ENCODE measurements at places on chromosomes 1 and 21.

GRCh38 chr1:71364236-71364635, 283.4 kb upstream of the ZRANB2 start:
- DNase-seq = no peak

GRCh38 chr21:17428484-17428869, 84.4 kb upstream of the CXADR start:
- DNase-seq = no peak

DNA sequence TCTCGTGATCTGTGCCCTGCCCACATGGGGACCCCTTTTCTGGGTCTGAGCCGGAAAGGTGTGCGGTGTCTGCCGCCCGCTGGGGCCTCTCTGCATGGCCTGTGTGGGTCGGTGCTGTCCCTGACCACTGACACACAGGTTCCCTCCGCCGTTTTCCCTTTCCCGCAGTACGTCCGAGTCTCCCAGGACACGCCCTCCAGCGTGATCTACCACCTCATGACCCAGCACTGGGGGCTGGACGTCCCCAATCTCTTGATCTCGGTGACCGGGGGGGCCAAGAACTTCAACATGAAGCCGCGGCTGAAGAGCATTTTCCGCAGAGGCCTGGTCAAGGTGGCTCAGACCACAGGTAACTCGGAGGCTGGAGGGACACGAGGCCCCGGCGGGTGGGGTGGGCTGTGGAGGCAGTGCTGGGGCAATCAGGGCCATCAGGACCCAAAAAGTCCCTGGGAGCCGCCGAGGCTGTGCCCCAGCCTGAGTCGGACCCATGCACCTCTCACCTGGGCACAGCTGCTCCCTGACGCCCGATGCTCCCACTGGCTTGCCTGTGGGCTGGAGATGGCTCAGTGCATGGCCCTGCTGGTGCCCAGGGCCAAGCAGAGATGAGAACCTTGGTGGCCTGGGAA, 13.3 kb downstream of the TRPM2 start:
- DNase-seq = no peak

- no peak for DNase-seq
Observed at GRCh38 chr1:56527548-56528302, 51.6 kb downstream of the PLPP3 start.

DNA sequence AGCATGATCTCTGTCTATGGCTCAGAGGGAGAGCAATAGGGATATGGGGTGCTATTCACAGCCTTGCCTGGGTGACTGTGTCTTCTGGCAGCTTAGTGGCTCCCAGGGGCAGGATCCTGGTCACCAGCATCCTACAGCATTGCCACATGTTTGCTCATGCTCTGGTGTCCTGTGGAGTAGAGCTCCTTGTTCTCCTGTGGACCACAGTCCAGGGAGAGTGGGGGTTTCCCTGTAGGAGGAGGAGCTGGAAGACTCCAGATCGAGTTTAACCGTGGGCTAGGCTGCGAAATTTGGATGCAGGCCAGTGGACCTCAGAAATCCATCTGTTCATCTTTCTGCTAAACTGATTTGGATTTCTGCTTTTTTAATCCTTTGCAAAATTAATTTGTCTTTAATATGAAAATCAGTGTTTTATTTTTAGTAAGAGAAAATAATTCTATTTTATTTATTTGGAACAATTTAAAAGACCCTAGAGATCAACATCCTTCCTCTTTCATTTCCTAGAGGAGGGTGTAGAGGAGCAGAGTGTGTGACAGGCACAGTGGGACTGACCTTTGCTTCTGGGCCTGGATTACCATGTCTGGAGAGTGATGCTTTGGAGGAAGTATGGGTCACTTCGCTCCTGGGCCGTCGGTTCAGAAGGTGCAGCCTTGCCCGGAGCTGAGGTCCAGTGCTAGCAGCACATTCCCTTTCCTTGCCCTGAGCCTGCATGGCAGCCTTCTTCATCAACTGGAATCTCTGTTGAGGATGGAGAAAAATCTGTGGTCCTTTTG, 17.4 kb downstream of the ADARB1 start:
- no peak for DNase-seq

DNA sequence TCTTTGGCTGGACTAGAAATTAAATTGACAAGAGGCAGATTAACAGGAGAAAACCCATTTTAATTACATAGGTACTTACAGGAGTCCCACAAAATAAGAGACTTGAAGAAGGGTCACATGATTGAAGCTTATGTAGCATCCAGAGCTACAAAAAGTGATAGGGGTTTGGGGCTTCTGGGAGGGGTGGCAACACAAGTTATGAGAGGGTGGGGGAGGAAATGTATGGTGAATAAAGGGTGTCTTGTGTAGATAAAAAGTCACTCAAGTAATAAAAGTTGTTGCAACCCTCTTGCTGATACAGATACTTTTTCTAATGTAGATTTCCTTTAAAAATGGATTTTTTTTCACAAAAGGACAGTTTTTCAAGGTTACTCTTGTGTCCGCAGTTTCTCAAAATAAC, 24.0 kb downstream of the USP25 start:
- DNase-seq = no peak

GRCh38 chr1:2204415-2205190, 10.0 kb upstream of the FAAP20 start:
- DNase-seq = no peak

GRCh38 chr1:30816211-30817076, 58.9 kb upstream of the LAPTM5 start:
- DNase-seq = peak; percentile 40

GRCh38 chr1:162212713-162213112, 143.2 kb downstream of the NOS1AP start:
- DNase-seq = no peak

GRCh38 chr1:94160811-94161210, 39.9 kb upstream of the ABCA4 start:
- peak; percentile 50 for DNase-seq

DNA sequence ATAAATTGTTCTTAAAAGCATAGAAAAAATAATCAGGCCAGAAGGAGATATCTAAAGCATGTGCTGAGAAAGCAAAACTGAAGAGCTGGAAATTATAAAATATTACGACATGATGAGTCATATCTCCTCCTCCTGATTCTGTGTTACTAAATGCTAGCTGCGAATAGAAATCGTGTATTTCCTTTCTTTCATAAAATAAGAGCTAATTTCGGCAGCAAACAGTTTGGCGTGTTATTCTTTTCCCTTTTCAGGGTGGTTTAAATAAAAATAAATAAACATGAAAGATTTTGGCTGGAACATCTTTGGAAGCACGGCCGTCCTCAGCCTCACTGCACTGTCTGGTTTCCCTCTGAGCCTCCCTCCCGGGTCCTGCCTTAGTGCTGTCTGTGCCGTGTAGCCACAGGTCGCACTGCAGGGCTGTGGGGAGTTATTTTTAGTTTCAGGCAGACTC, 56.0 kb downstream of the ADARB1 start:
- DNase-seq = peak; percentile 52

GRCh38 chr1:186899577-186899976, 70.8 kb downstream of the PLA2G4A start:
- no peak for DNase-seq

- peak; percentile 68 for DNase-seq
Observed at GRCh38 chr1:151340870-151341754, 5.9 kb downstream of the RFX5 start.

- DNase-seq = no peak
Observed at GRCh38 chr1:114737314-114737849, 20.4 kb downstream of the CSDE1 start.

DNA sequence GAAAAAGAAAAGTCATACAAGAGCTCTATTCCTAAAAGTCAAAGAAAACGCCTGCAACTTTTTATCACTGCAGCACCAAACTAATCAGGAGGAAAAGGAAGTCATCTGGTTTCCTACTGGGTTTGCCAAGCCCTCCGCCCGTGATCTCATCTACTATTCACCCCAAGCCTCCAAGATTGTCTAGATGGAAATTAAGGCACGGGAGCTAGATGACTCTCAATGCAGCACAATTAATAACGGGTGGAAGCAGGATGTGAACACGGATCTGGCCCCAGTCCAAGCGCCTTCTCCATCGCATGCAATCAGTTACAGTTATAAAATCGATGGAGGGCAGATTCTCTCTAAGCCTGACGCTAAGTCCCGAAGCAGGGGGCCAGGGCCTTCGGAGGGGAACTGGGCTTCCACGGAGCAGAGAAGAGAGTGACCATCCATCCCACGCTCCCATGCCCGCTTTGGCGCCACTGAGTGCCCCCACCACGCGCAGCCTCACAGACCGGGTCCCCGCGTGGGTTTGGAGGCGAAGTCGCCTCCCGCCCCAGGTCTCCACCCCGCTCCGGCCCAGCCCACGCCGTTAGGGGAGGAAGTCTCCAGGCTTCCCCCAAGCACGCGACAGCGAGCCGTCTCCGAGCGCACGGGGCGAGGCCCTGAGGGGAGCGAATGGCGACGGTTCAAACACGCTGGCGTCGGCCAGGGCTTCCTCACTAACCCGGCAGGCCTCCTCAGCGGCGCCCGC, 1.8 kb downstream of the HSF2BP start:
- DNase-seq = no peak

DNA sequence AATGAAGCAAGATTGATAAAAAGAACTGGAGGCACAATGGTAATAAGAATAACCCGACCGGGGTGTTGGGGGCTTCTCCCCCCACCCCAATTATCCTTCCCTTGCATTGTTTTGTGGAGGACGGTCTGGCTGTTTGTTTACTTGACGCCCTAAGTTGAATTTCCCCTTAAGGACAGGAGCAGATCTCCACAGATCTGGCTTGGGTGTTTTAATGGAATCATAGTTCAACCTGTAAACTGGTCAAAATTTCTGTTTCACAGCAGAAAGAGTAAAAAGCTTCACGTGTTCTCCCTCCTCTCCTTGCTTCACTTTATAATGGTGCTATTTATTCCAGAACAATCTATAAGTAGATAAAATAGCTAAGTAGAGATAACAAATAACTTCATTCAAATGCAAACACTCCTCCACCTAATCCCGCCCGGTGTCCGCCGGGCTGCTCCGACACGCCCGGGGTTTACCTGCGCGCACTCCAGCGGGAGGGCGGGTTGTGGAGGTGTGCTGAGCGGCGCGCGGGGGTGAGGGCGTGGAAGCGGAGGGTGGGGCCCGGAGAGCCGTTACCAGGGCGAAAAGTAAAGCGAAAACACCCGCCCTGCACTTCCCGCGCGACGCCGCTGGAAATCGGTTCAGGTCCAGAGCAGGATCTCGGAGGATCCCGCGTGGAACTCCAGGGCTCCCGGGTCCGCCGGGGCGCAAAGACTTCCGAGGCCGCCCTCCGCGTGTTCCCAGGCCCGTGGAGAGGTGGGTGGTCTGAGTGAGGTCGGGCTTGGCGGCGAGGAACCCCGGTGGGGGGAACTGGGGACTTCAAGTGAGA, 2.0 kb upstream of the ATF3 start:
- no peak for DNase-seq

- DNase-seq = no peak
Observed at GRCh38 chr1:174556392-174556791, 108.6 kb downstream of the GPR52 start.

- peak; percentile 24 for DNase-seq
Observed at GRCh38 chr1:12745126-12745991, 641 bp upstream of the CFAP107 start.

- no peak for DNase-seq
Observed at GRCh38 chr1:28538286-28538685, 14.6 kb upstream of the TRNAU1AP start.

- no peak for DNase-seq
Observed at GRCh38 chr1:240649733-240650721, 38.1 kb upstream of the GREM2 start.

- DNase-seq = no peak
Observed at GRCh38 chr1:229406798-229407197, 27.1 kb downstream of the ACTA1 start.

DNA sequence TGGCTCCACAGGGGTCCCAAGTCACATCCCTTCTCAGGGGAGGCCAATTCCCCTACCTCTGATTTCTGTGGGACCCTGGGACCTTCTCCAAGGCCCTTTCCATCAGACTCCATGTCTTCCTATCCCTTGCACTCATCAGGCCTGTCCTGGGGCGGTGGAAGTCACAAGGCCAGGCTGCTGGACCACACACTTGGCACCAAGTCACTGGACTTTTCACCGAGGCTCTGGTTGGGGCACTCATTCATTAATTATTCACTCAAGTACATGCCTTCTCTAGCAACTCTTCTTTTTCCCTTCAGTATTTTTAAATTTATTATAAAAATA, 11.2 kb upstream of the FOXO6 start:
- no peak for DNase-seq

- no peak for DNase-seq
Observed at GRCh38 chr1:156104065-156104810, 10.3 kb upstream of the LMNA start.

GRCh38 chr1:198520524-198521254, 19.8 kb downstream of the ATP6V1G3 start:
- DNase-seq = no peak

- DNase-seq = no peak
Observed at GRCh38 chr1:3501856-3502640, 47.6 kb downstream of the ARHGEF16 start.

GRCh38 chr1:234148350-234148749, 224.9 kb upstream of the COA6 start:
- DNase-seq = no peak

GRCh38 chr1:165823552-165824268, 3.7 kb upstream of the UCK2 start:
- DNase-seq = no peak

DNA sequence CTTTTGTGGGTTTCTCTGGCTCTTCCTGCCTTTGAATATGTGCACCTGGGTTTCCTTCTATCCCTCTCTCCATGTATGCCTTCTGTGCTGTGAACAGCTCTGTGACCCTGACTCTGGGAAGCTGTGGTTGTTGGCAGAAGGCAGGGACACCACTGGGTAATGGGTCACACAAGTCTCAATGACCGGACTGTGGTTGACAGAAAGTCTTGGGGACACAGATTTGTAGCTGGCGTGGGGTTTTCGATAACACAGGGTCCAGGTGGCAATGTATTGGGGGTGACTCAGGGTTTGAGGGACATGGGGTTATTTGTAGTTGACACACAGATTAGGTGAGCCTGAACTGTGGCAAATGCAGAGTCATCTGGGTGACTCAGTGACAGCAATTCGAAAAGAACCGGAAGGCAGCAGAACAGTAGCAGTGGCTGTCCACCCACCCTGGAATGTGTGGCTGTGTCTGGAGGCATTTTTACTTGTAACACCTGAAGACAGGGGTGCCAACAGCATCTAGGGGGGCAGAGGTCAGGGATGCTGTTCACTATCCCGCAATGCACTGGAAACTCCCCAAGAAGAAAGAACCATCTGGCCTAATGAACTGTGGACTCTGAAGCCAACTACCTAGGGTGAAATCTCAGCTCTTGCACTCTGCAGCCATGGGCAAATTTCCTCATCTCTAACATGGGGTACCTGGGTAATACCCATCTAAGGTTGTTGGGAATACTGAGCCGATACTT, 13.0 kb upstream of the SLC6A9 start:
- DNase-seq = no peak

GRCh38 chr1:179127163-179127895, 45.5 kb downstream of the TOR3A start:
- no peak for DNase-seq

Data from fibroblast of skin of left quadriceps (primary cell).